Stimulated activated CD4-positive, alpha-beta T cell treated with anti-CD3 and anti-CD28 coated beads, Interleukin-2, amount 100 ng/mL, for 24 hours (primary cell): ENCODE measurements at places on chromosomes 5 and 9.
A peak's percentile ranks its signal among the peaks of the same experiment; 100 is the strongest.

DNA sequence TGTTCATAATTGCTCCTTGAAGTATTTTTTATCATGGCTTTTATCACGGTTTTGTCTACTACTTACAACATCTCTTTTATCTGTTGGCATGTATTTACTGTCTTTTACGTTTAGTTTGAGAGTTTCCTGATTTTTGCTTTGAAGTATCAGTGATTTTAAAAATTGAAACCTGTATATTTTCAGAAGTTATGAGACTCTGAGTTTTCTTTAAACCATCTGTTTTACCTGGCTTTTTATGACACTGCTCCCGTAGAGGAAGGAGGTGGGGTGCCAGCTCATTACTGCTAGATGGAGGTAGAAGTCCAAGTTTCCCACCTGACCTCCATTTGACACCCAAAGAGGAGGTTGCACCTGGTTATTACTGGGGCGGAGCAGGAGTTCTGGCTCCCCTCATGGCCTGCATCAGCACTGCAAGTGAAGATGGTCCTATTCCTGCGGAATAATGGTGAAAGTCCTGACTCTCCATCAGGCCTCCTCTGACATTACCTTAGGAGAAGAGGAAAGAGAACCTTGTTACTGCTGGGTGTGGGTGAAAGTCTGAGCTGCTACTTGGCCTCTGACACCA lies 10.0 kb upstream of the ZNF131 start:
- peak; percentile 41 for DNase-seq

DNA sequence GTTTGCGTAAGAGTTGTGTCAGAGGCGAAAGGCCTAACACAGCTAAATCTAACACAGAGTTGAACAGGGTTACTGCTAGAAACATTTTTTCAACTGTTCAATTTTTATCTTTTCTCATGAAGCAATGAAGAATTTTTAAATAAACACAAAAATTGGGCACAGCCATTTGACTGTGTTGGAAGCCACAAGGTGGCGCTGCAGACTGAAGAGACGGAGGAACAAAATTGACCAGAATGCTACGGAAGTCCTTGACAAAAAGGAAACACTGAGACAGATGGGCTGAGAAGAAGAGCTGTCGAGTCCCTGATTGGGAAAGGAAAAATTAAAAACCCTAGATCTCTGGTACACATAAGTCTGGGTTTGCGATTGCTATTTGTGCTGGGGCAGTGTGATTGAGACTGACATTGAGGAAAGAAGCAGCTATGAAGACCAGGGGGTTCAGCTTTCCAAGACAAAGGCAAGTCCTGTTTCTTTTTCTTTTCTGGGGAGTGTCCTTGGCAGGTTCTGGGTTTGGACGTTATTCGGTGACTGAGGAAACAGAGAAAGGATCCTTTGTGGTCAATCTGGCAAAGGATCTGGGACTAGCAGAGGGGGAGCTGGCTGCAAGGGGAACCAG lies at the start of gene PCDHB9:
Gene PCDHB9, plus strand, starts transcription at position 265 of the 616 bp plus-strand sequence. Its CDS starts 158 bp downstream, at position 423.
- DNase-seq = peak; percentile 35

GRCh38 chr5:81486711-81487110 lies 92.8 kb upstream of the ACOT12 start:
- no peak for DNase-seq

DNA sequence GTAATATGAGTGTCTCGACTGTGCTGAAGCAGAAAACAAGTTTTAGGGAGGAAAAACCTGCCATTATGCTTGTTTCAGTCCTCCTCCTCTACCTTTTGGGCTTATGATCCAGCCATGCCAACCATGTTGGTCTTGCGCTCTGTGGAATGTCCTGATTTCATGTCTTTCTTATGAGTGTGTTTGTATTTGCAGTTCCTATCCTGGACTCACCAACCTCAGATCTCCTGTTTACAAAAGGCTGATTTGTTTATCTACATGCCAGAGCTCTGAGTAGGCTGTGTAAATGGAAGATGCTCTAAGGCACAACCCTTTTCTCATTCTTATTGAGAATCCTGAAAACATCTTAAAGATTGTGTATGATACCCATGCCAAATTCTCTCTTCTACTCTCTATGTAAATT lies 138.6 kb downstream of the ARHGEF28 start:
- DNase-seq = no peak

- DNase-seq = no peak
Observed at GRCh38 chr5:89282554-89283510, 399.8 kb upstream of the MEF2C start.

DNA sequence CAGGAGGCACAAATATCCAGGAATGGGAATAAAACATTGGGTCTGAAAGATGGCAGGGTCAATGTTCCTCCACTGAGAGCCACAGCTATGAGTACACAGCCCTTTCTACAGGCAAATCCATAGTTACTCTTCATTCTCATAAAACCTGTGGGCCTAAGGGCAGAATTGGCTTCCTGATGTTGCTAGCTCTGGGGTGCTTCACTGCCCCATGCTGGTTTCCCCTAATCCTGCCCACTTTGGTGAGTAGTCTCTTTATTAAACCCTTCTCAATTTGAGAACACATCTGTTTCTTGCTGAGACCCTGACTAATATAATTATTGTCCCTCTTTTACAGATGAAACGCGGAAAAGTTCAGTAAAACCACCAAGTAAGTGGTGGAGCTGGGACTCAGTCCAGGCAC lies 66.3 kb upstream of the RAI14 start:
- DNase-seq = no peak

DNA sequence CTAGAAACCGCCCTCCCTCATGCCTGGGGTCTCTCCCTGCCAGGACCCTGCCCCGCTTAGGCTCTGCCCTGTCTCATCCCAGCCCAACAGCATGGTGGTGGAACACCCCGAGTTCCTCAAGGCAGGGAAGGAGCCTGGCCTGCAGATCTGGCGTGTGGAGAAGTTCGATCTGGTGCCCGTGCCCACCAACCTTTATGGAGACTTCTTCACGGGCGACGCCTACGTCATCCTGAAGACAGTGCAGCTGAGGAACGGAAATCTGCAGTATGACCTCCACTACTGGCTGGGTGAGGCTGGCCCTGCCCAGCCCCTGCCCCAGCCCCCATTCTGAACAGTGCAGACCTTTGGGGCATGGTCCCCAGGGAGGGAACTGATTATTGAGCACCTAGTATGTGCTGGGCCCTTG lies 33.9 kb downstream of the GSN start:
- DNase-seq = no peak
